ENCODE measurements at places on chromosomes 4 and X.

DNA sequence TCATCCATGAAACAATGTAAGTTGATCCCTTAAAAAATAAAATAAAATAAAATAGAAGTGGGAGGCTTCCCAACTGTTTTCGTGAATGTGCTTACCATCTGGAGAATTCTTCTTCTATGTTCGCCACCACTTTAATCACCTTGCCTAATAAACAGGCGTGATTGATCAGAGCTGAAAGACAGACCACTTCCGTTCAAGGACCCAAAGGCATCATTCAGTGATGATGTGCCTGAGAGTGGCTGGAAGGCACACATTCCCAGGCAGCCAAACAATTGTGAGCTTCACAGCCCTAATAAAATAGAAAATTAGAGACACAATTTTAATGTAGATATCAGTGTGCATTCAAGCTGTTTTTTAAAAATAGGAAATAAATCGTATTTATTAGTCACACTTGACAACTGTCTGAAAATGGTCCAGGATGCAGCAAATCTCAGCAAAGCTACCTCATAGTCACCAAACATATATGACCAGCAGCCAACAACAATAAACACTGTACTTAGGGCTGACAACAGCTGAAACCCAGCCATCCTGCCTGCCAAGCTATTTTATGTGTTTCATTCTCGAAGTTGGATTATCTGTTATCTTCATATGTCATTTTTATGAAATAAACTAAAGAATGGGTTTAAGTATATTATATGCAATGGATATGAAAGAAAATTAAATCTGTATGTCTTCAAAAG lies 163.2 kb upstream of the FAM9B start:
- no peak for DNase-seq

DNA sequence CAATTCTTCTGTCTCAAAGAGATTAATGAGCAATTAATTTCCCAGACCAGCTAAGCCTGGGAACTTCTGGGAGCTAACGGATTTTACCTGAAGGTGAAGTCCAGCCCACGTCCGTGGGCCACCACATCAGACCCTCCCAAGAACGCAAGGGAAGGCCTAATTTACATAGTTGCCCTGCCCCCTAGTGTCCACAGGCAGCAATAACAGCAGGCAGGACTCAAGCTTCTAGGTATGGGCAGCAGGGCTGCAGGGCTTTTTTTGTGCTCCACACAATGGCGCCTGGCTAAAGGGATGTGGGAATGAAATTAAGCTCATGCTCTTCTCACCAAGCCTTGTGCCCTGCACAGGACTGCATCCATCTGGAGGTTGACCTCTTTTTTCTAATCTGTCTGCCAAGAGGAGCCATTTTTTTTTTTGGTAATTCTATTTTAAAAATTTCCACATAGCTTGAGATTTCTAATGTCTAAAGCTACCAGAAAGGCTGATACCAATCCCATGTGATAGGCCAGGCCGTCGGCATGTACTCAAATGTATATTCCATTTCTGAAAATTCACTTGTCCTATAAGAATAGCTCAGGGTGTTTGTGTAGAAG lies 111.9 kb upstream of the TMEM164 start:
- DNase-seq: peak; percentile 14

- DNase-seq: peak; percentile 44
Measured at GRCh38 chr4:159175085-159175988, 72.5 kb downstream of the RAPGEF2 start.

- DNase-seq: no peak
Measured at GRCh38 chrX:8565729-8566128, 101.1 kb downstream of the VCX3B start.

DNA sequence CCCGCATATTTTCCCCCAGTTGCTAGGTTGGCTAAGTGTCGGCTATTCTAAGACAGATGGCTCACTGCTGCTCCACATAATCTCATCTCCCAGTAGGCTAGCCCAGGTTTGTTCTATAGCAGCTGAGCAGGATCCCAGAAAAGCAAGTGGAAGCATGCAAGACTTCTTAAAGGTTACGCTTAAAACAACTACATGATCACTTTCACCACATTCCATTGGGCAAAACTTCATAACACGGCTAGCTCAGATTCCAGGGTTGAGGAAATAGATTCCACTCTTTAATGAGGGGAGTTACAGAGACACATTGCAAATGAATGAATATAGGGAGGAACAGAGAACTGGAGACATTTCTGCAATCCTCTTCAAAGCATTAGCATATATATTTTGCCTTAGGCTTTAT lies 12.9 kb upstream of the RAB33B start:
- DNase-seq: no peak

DNA sequence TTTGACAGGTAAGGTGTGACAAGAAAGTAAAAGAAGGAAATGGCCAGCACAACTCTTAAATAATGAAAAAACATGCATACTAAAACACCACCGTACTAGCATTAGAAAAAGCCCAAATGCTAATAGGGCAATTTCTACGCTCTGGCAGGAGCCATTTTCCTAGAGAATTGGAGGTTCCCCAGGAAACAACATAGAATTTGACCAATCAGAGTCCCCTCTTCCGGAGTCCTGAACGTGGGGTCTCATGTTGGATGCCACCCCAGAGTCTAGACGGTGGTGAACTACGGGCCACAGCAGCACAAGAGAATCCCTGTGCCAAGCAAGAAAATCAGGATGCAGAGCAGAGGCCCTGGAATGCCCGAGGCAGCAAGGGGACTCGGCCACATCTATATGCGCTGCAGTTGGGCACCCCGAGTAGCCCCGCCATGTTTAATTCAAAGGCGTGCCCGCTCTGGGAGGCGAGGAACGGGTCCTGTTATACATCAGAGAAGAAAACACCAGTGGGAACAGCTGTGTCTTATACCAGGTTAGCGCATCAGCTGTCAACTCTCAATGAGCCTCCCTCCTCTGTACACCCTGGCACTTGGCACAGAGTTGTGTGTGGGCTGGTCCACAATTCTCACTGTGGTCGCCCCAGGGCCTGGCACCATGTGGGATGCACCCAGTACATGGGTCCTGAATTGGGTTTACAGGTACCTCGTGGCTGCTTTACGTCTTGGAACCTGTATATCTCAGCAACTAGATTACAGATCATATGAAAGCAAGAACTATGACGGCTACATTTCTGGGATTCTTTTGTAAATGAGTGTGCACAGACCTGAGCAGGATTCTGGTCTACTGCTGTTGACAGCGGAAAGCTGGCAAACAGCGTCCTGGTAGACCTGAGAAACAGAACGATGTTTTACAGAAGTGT lies 52.1 kb downstream of the SEL1L3 start:
- DNase-seq: no peak

GRCh38 chr4:48660347-48660746 lies 119.7 kb downstream of the FRYL start:
- no peak for DNase-seq

- DNase-seq: no peak
Measured at GRCh38 chr4:24778464-24779225, 16.7 kb upstream of the SOD3 start.

GRCh38 chrX:37599729-37600128 lies 28.3 kb downstream of the LANCL3 start:
- DNase-seq: no peak

DNA sequence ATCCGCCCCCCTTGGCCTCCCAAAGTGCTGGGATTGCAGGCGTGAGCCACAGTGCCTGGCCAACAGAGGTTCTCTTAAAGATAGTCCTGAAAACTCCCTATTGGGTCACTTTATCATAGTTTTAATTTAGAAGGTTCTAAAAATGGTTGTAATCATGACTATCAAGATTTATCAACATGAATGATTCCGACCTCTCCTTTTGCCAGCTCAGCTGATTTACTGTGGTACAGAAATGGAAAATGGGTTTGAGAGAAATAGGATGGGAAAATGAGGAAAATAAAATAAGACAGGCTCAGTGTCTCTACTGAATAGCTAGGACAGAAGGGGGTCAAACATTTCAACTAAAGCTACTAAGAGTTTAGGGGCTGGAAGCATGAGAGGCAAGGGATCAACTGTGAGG lies 28.2 kb upstream of the UGDH start:
- DNase-seq: no peak

GRCh38 chr4:141858437-141858836 lies 222.1 kb downstream of the IL15 start:
- no peak for DNase-seq

DNA sequence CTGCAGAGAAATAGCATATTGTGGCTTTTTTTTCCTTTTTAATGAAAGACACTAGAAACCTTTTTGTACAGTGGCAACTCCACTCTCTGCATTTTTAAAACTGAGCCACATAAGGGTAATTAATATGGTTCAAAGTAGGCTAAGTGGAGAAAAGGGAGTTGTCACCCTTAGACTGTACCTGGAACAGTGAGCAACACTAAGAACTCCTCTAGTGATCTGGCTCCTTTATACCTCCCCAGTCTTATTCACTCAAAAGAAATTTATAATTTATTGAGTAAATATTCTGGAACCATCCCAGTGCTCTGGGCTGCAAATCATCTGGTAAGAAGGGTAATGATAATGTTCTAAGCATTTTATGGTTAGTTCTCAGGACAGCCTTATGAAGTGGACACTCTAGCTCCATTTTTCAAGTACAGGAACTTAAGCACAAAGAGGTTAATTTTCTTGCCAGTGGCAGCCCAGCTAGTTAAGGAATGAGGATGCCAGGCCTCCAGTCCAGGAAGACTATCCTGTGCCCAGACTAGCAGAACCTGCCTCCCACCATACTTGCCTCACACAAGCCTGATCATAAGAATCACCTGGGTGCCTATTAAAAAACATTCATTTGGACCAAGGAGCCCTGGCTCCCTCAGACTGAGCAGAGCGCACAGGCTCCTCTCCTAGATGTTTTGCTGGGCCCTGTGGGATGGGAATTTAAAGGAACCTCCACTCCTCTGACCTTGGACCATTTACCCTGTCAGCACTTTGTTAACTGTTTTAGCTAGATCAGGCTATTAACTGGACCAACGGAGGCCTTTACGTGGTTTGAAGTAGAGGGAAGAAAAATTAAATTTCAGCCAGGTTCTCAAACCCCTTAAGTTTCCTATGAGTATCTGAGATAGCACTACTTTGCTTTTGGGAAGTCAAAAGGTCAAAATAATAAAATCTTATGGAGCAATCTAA lies 102.6 kb downstream of the PDE5A start:
- DNase-seq: no peak

GRCh38 chr4:126856906-126857305 lies 775.9 kb upstream of the INTU start:
- no peak for DNase-seq

DNA sequence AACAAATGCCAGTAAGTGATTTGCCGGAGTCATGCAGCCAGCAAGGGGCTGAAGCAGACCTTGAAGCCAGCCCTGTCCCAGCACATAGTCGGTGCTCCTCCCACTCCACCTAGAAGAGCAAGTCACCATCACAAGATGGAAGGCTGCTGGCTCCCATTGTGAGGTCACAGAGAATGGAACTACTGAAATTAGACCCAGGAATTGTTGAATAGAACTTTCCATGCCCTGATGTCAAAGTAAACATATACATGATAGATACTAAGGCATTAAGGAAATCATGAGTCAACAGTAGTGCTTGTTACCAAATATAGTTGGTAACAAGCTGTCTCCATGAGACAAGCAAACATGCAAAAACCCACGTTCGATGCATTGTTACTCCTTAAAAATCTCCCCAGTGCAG lies 177.1 kb upstream of the MID1 start:
- DNase-seq: no peak

DNA sequence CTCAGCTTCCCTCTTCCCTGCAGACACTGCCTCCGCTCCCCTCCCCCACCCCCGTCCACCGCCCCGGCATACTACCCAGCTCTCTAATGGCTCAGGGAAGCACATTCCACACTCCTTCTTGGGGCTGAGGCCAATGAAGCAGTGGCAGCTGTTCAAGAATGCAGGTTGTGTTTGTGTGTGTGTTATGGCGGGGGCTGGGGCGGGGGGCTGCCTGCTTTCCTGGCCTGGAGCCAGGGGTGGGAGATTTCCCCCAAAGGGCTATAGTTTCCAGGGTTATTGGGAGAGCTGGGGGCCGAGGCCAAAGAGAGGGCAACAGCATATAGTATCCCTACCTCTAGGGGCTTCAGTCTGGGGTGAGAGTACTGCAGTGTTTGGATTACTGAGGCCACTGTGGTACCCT lies 149.4 kb downstream of the EFNB1 start:
- DNase-seq: no peak

DNA sequence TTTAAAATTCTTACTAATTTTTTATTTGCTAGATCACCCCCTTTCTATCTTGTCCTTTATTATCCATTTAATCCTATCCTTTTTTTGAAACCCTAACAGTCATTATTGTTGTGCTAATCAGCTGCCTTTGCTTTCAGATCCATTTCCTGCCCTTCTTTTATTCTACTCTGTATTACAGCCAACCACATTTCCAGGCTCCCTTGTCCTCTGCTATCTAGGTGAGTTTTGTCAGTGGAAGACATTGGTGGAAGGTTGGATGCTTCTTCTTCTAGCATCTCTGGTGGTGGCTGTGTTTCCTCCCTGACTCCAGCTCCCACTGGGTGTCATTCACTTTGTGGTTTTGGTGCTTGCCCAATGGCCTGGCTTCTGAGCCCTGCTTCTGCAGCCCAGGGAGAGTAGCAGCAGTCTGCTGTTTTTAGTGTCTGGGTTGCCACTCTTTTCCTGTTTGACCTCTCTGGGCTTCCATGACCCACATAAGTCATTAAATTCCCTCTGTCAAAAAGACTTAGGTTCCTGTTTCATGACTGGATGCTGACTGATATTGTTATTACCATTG lies 225.2 kb upstream of the PGRMC2 start:
- no peak for DNase-seq

DNA sequence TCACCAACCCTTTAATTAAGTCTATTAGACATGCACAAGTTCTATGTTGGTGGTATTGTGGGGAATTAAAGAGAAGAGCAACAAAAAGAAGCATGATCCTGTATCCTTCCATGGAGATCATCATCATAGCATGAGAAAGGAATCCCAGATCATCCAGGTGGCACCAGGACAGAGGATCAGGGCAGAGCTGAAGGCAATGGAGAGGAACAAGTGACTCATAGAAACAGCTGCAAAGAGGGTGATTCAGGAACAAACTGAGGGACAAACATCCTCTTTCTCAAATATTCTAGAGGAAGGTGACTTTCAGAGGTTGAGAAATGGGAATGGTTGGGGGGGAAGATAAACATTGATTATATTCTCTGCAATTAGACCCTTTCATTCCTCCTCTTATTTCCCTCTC lies 105.5 kb upstream of the OTUD4 start:
- no peak for DNase-seq

- peak; percentile 38 for DNase-seq
Measured at GRCh38 chr4:1809754-1810502, 16.8 kb downstream of the FGFR3 start.

- DNase-seq: no peak
Measured at GRCh38 chrX:74680836-74681235, 66.4 kb upstream of the RLIM start.

DNA sequence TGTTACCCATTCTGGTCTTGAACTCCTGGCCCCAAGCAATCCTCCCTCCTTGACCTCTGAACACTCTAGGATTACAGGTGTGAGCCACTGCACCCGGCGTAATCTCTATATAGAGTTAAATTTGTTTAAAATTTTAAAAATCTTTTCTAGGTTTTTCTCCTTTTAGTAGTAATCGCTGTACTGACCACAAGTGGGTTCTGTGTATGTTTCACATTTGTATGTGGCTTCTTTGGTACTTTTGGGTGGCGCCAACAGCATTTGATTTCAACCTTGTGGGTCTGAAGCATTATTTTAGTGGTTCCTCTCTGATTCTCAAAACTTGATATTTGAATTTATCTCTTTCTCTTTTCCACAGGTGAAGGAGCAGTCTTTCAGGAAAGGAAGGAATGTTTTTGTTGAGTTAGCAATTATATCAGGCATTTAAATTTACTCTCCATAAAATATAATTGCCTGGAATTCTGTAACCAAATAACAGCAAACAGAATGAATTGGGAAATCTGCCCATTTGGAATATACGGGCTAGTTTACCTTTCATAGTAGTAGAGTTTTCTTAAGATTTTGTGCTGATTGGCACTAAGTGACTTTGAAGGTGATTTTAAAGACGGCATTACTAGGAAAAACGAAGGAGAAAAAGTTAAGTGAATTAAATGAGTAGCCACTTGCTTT lies 29.5 kb downstream of the ARHGAP10 start:
- no peak for DNase-seq
